ENCODE measurements at places on chromosomes 1 and 21.

GRCh38 chr1:88239205-88239604 is 444.9 kb upstream of the PKN2 start:
- DNase-seq: no peak

GRCh38 chr1:11486231-11487009 is 7.5 kb downstream of the DISP3 start:
- no peak for DNase-seq

DNA sequence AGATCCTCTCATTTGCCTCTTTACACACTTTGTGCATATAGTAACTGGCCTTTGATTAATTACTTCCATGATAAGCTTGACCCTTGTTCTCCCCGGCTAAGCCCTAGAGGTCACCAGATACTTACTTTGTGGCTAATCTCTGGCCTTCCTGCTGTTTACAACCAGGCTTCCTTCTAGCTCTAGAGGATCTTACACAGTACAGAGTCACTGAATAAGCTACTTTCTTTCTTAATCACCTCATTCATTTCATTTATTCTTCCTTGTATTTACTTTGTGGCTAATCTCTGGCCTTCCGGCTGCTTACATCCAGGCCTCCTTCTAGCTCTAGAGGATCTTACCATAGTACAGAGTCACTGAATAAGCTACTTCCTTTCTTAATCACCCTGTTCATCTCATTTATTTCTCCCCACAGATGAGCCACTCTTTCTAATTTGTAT is 144.3 kb upstream of the C1orf21 start:
- DNase-seq: no peak

- DNase-seq: no peak
Measured at GRCh38 chr1:24779689-24780464, 34.6 kb downstream of the CLIC4 start.

DNA sequence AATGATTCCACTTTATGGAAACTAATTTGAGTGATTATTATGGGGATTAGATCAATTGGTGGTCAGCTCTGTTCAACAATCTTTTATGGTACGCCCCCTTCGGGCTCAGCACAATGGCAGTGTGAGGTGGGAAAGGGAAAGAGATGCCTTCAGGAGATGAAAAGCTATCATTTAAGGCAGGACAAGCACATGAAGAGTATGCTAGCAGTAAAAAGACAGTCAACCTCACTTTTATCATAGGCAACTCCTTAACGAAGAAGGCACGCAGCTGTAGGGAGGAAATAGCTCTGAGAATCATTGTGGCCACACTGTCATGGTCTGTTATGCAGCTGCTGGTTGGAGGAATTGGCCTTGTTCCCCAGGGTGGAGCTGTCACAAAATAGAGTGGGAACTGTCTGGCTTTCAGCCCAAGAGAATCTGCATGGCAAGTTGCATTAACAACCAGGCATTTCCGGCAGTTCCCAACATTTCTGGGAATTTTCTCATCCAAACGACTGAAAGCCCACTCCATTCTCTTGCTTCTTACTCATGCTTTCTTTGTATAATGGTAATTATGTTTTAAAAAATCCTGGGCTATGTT is 54.4 kb upstream of the BCL10 start:
- no peak for DNase-seq

GRCh38 chr1:95226781-95227660 is 7.0 kb upstream of the RWDD3 start:
- DNase-seq: no peak

GRCh38 chr1:239616673-239617072 is 230.3 kb downstream of the CHRM3 start:
- DNase-seq: no peak

DNA sequence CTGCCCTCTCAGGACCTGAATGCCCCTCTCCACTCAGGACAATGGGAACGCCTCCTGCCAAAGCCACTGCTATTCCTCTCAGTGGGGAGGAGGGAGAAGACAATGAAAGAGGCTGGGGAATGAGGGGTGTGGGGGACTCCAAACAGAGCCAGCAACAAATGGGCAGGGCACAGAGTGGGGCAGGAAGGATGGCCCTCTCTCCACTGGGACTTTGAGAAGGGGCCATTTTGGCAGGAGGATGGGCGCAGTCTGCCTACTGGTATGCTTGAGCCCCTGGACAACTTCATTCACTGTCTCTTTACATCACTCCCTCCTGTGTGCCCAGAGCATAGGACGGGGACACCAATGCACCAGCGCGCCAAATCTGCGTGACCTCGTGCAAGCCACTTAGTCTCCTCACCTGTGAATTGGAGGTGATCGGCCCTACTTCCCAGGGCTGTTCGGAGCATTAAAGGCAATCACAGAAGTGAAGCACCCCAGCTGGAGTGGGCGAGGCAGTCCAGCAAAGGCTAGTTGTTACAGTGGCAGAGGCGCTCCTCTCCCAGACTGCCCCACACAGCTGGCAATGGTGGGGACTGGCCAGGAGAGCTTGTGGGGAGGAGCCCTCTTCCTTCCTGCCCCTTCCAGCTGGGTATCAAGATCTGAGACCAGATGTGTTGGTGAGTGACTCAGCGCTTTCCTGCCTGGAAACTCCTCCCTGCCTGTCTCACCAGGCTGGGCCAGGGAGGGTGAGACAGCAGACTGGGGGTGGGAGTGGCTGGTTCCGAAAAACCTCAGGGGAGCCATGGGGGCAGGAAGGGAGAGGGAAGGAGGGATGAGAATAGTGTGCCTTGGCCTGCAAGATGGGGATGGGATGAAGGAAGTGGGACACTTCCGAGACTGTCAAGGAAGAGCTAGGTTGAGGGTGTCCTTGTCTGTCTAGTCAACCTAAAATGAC is 22.4 kb upstream of the SYNC start:
- DNase-seq: no peak

DNA sequence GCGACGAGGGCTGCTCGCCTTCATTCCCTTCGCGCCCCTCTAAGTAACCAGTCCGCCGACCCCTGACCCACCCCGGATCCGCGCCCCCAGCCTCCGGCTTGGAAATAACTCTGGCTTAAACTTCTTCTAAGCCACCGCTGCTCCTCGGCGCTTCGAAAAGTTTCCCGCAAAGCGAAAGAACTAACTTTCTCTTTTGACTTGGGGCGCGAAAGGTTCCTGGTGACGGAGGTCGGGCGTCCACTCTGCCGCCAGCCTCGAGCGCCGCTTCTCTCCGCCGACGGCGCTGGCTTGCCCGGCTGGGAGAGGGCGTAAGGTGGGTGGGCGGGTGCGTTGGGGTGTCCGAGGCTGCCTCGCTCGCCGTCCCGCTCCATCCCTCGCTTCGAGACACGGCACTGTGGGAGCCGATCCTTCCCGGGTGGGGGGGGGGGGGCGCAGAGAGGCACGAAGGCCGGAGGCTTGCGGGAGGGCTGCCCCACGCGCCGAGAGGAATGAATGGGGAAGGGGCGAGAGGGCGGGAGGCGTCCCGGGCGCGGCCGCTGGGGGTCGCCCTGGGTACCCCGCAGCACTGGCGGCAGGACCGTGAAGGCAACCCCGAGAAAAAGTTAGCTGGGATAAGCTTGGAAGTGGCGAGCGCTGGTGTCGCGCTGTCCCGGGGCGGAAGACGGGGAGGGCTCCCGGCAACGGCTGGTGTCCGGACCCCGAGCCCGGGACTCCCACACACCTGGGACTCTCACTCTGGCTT is 569 bp downstream of the ATF3 start:
- DNase-seq: peak; percentile 8

DNA sequence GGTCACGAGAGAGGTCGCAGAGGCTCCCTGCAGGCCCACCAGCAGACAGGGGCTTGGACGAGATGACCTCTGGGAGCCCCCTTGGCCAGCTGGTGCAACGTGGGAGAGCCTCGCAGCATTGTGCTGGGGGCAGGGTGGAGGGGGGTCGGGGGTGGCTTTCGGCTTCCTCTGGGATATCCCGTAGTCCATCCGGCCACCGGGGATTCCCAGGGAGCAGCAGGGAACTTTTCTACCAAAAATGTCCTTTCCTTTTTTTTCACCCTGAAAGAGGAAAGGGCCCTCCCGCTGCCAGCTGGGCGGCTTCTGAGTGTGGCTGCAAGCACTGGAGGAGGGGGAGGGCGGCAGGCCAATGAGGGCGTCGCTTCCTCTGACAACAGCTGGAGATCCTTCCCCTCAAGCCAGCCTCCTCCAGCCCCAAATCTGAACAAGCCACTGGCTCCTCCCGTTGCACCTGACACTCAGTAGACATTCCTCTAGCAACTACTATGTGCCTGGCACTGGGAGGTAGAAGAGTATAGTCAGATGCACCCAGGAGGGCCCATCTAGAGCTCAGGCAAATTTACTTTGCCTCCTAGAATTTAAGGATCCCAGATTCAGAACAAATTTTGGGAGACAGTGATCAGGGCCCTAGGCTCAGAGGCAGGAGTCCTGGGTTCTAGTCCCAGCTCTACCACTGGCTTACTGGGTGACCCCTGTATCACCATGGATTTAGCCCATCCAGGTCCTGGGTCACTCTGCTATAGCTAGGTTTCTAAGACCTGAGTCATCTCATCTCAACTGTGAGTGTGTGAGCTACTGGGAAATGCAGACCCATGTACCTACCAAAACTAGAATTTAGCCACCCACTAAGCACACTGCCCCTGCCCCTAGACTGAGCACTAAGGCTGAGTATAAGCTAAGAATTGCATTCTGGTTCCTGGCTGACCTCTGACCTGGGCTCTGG is 2.7 kb downstream of the MOB3C start:
- DNase-seq: no peak

DNA sequence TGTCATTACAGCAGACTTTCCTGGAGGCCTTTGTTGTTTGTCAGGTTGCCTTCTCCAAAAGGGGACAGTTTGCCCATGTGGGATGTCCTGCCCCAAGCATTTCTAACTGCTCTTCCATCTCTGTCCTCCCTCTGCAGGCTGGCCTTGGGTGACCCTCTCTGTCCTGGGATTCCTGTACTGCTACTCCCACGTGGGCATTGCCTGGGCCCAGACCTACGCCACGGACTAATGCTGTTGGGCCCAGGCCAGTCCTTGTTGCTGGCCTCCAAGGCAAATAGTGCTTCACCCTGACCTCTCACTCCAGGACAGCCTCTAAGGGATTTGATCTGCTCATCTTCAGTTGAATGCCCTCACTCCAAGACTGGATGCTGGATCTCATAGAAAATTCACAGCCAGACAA is 345.4 kb downstream of the HHAT start:
- no peak for DNase-seq

- no peak for DNase-seq
Measured at GRCh38 chr1:181100015-181100905, 11.8 kb downstream of the IER5 start.

DNA sequence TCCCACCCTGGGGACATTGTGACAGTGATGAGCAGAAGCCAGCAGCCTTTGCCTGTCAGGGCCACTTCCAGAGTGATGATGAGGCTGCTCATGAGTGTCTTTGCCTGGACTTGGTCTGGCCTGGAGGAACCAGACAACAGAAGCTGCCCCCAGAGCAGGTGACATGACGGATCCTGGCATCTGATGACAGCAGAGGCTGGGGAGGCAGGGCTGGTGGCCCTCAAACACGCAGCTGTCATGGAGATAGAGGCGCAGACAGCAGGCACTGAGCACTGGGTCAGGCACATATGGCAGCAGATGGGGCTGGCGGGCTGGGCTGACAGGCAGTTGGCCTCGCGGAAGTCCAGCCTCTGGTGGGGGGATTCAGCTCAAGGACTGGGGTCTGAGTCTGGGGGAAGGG is 66.4 kb upstream of the STUM start:
- DNase-seq: no peak

GRCh38 chr1:38613996-38614395 is 245.6 kb downstream of the RRAGC start:
- no peak for DNase-seq

DNA sequence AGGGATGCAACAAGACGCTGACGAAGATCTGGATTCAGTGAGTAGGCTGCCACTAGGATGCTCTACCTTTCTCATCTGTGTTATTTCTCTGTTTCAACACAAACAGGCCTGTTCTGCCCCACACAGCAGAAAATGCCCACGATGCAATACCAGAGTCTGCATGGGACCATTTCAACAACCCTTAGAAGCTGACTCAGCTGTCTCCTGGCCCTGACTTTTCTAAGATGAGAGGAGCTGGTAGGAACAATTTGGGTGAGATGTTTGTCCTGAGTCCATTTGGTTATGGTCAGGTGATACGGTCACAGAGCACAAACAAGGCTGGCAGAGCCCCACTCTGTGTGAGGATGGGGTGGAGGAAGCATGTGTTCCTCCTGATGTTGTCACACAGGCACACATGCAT is 11.5 kb upstream of the SLC2A1 start:
- no peak for DNase-seq

DNA sequence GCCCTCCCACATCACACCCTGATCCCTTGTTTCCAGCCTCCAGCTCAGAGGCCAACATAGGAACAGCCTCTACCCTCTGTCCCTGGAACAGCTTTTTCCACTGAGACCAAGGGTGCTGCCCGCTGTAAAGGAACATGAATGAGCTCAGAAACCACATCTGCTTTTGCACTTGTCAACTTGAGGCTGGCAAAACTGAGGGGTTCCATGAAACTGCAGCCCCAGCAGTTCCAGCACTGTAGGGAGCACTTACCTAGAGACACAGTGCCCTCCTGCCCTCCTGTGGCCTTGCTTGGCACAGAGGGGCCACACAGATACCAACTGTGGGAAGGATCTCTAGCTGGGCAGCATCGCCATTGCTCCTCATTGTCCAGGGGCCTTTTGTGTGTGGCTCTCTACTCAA is 51.7 kb downstream of the ITPKB start:
- DNase-seq: no peak

DNA sequence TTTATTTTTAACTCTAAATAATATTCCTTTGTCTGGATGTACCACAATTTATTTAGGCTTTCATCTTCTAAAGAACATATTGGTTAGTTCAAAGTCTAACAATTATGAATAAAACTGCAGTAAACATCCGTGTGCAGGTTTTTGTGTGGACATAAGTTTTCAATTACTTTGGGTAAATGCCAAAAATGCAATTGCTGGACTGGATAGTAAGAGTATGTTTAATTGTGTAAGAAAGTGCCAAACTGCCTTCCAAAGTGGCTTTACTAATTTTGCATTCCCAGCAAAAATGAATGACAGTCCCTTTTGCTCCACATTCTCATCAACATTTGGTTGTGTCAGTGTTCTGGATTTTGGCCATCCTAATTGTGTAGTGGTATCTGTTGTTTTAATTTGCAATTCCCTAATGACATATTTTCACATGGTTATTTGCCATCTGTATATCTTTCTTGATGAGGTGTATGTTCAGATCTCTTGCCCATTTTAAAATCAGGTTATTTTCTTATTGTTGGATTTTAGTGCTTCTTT is 113.8 kb downstream of the DPYD start:
- DNase-seq: no peak

GRCh38 chr1:157140063-157140588 is 1.9 kb upstream of the ETV3 start:
- DNase-seq: no peak

- DNase-seq: no peak
Measured at GRCh38 chr1:106072909-106073600, 983.4 kb upstream of the PRMT6 start.

GRCh38 chr21:36913247-36914169 is 53.0 kb downstream of the HLCS start:
- no peak for DNase-seq

DNA sequence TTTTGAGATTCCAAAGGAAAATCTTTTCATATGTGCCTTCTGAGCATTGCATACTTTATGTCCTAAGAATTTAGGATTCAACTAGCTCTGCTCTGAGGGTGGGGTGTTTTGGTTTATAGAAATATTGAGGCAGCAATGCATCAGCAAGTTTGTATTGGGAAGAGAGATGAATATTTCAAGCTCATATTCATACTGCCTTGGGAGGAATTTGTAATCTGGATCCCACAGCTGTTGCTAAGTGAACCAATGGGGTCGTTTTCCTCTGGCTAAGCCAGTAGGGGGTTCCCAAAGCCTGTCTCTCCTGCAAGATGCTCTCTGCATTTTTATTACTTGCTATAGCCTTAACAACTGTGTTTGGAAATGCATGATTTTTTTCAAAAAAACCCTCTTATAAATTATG is 130.6 kb downstream of the SNX7 start:
- no peak for DNase-seq

GRCh38 chr1:201245082-201245481 is 38.2 kb upstream of the PKP1 start:
- no peak for DNase-seq
